Stimulated activated CD8-positive, alpha-beta memory T cell treated with anti-CD3 and anti-CD28 coated beads, Interleukin-15, amount 100 ng/mL, for 24 hours (primary cell): ENCODE measurements at places on chromosomes 12 and 14.

DNA sequence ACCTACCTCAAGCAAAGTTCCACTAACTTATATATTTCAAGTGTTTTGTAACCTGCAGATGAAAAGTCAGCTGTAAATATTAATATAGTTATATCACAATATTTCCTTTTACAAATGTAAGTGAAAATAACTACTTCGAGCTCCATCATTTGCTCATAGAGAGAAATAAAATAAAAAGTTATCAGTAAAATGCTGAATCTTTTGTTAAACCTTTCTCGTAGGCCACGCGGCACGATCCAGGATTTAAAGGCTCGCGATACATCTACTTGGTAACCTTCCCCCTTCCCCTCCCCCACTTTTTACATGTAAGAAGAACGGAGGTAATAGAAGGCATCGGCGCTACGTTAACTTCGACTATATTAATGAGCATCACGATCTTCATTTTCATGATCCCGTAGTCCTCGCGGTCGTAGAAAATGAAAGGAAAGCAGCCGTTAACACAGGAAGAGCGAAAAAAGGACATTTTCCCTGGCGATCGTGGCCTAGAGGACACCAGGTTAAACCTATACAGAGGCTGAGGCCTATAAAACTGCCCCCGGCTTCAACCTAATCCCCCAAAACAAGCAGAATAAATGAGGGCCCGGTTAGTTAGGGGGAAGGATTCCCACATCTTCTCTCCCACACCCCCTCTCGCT lies 508 bp downstream of the HNRNPC start:
- DNase-seq = no peak

DNA sequence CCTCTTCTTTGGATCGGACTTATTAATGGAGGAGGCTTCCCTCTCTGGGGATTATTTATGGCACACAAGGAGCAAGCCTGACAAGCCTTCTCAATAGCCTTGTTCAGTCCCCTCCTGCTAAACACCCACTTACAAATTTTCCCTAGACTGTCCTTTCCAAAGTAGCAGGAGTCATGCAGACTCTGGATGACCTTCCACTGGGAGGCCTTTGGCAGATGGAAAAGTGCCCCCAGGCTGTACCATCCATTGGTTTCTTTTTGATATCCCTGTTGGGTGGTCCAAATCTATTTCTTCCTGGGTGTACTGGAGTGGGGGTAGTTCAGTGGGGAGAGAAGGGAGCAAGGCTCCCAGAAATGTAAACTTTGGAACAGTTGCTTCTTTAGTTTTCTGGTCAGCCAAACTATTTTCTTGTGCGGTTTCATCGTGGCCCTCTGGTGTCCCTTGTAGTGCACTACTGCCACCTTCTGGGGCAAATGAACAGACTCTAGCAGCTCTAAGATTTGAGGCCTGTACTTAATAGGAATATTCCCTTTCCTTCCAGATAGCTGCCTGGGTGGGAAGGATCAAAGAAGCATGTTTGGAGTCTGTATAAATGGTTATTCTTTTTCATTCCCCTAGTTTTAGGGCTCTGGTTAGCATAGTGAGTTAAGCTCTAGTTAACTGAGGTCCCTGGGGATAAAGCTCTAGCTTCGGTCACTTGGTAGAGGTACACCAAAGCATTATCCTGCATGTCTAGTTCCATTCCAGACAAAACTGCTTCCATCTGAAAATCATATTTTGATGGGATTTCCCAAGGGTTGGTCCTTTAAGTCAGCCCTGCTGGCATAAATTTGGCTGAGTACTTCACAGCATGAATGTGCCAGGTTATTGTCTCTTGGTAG lies 409.5 kb downstream of the SLC6A15 start:
- DNase-seq = no peak

DNA sequence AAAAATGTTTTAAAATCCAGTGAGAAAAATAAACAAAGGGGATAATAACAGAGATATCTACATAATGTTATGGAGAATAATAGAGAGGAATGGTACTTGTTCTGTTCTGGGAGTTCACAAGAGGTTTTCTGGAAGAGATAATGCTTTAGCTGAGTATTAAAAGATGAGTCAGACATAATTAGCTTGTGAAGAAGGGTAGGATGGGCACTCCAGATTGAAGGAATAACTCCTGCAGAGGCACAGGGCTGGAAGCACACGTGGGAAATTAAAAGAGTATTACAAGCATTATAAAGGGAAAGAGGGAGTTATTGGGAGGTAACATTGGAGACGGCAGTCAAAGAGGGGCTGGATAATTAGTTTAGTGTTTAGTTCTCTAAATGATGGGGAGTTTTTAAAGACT lies 124.9 kb upstream of the BTG1 start:
- DNase-seq = no peak

DNA sequence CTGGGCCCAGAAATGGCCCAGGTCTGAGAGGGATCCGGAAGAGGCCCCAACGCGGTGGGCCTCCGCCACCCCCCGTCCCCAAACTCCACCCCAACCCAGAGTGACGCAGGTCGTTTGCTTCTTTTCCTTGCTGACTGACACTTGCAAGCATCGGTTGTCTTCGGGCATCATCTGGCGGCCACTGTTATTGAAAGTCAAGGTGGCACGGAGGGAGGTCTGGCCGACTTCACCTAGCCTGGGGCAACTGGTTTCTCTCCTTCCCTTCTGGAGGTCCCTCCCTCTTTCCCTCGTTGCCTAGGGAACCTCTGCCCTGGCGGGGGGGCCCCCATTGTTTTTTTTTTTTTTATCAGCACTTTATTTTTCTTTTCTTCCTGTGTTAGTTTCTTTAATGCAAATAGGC lies 241.8 kb downstream of the ALG10 start:
- no peak for DNase-seq

- no peak for DNase-seq
Measured at GRCh38 chr12:132689227-132689626, 1.8 kb downstream of the PXMP2 start.
